B cell (primary cell): ENCODE measurements at places on chromosomes 12 and 14. TPM values are rescaled to one million over a fixed set of nuclear protein-coding genes. Genes with fewer than 3 reads are reported as not detected.

The SERPINA1 gene
- 0.69 TPM in 1 of 2 replicates, not detected in the other for total RNA-seq

The CELA1 gene
- not detected in 2 replicates for total RNA-seq

The RERG gene
- total RNA-seq = not detected in 2 replicates

The TAS2R43 gene
- total RNA-seq = 4.8 and 5.0 TPM in 2 replicates

The TMPRSS12 gene
- not detected in 2 replicates for total RNA-seq

The MYF6 gene
- not detected in 2 replicates for total RNA-seq

The TSHR gene
- total RNA-seq = 0.37 and 0.61 TPM in 2 replicates

The LRTM2 gene
- total RNA-seq = not detected in 2 replicates

The ACSM4 gene
- not detected in 2 replicates for total RNA-seq

The DDIT3 gene
- 35.6 and 39.5 TPM in 2 replicates for total RNA-seq

The C14orf180 gene
- total RNA-seq = not detected in 2 replicates

The KCNC2 gene
- not detected in 2 replicates for total RNA-seq

The GLS2 gene
- 5.3 and 7.2 TPM in 2 replicates for total RNA-seq
